CD4-positive, alpha-beta T cell treated with Interferon alpha-2 for 1 hour (primary cell): ENCODE measurements at places on chromosomes 5 and 9.

DNA sequence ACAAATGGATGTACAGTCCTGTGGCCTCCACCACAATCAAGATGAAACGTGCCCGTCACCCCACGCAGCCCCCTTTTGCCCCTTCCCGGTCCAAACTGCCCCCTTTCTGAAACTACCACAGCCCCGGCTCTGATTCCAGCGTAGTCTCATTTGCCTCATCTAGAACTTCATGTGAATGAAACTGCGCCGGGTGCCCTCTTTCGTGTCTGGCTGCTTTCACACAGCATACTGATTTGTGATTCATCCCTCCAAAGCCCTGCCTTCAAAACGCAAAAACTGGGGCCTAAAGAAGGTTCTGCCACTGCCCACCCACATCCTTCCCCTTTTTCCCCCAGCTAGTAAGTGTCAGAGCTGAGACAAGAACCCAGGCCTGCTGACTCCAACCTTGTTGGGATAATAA lies 31.5 kb upstream of the NCS1 start:
- DNase-seq = no peak

DNA sequence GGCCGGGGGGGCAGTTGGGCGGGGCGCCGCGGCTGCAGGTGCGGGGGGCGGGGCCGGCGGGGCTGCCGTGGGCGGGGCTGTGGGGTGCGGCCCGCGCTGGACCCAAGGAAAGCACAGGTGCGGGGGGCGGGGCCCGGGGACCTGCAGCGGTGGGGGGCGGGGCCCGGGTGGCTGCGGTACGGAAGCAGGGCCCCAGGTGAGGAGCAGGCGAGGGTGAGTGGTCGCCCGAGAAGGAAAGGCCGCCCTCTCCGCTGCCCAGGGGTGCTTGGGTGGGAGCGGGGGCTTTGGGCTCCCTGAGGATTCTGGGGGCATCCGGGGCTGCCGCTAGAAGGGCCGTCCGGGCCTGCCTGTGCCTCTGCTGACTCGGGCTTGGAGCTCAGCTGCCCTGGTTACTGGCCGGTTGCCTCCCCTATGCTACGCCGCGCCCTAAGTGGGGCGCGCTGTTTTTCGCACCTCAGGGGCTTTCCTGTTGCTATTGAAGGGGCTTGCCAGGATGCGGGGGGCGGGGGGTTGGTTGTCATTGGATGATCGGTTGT lies 767 bp downstream of the RALGPS1 start:
- peak; percentile 52 for DNase-seq

- DNase-seq = no peak
Observed at GRCh38 chr5:112312295-112313275, 106.5 kb downstream of the EPB41L4A start.

DNA sequence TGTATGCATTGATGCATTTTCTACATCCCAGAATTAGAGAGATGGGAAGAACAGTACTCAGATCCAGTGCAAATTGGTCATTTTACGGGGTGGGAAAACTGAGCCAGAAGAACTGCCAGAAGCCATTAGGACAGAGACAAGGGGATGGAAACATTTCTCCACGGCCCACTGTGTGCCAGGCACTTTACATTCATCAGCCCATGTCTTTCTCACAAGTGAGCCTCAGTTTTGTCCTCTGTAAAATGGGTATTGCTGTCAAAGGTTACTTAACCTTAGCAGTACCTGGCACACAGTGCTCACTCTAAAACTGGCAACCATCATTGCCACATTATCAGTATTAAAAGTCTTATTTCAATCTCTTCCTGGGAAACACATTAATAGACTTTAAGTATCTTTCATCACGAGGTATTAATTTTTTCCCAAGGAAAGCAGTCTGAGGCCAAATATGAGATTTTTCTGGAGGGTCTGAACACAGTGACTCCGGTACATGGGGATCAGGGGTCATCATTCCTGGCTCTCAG lies 5.2 kb downstream of the DUSP1 start:
- no peak for DNase-seq
